ENCODE measurements at places on chromosomes 1 and 21. TPM values are rescaled to one million over a fixed set of nuclear protein-coding genes. Genes with fewer than 3 reads are reported as not detected.

DNA sequence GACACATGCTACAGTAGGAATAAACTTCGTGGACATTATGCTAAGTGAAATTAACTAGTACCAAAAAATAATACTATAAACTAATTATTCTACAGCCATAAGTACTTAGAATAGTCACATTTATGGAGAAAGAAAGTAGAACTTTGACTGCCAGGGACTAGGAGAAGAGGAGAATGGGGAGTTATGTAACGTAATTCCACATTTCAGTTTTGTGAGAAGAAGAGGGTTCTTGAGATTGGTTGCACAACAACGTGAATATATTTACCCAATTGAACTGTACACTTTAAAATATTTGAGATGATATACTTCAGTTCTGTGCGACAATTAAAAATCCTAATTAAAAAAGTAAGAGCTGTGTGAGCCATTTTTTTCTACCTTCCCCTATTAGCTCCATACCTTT lies 1412.9 kb downstream of the PLA2G4A start:
- no peak for DNase-seq

ATP1A2 gene
- 13.2 TPM for polyA plus RNA-seq

- peak; percentile 57 for DNase-seq
Observed at GRCh38 chr1:234659538-234659937, 49.6 kb upstream of the IRF2BP2 start.

DNA sequence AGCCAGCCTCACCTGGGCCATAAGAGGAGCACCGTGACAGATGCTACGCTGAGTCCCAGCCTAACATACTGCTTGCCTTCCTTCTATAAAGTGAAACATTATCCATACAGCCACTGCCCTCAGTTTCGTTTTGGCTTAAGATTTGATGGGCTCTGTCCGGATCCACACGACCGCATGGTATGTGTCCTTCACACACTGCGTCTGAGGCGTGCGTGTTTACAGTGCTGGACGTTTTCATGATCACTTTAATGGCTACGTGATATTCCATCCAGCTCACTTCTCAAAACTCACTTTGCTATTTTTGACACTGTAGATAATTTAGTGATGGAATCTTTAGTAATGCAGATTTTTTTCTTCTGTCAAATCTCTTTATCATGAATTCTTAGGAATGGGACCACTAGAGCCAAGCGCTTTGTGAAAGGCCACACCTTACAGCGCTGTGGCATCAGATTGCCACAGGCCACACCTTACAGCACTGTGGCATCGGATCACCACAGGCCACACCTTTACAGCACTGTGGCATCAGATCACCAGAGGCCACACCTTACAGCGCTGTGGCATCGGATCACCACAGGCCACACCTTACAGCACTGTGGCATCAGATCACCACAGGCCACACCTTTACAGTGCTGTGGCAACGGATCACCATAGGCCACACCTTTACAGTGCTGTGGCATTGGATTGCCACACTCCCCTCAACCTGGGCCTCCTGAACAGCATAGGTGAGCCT lies 47.1 kb downstream of the PRDM15 start:
- no peak for DNase-seq

DNA sequence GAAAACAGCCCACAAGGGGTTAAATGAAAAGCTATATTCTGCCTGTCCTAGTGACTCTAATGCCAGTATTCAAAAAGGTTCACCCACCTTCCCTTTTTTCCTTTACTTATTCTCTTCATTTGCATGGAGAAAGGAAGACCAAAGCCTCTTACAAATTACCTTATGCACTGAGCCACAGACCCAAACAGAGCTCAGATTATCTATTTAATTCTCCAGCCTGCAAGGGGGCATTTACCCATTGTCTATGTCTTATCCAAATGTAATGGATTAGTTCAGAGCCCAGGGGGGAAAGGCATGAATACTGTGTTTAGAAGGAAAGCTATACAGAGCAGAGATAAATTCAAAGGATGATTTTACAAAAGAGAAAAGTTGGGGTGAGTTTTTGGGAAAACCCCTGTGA lies 388.5 kb downstream of the OMA1 start:
- no peak for DNase-seq

DNA sequence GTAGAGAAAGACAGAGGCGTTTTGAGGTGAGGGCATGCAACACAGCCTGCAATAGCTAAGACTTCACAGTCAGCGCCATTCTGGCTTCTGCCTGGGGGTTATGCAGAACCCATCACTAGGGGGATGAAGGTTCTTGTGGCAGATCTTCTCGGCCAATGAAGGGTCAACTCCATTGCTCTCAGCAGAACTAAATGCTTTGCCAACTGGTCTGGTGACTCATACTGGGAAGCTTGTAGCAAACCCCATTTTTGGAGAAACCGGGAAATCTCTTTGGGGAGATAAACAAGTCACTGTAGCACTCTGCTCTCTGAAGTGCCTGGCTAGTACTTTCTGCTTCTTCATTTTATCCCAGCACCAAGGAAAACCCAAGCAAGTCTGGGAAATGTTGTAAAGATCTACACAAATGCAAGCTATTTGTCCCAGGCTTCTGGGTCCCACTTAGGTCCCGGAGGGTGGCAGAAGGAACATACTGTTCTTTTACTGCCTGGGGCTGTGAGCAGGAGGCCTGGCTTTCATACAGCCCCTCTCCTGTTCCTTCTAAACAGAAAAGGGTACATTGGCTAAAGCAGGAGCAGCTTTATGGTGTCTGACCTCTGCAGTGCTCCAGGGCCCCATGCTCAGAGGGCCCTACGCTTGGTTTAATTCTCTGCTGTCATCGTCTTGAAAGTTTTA lies 28.8 kb downstream of the SHISA4 start:
- DNase-seq: peak; percentile 62

- peak; percentile 81 for DNase-seq
Observed at GRCh38 chr1:182069028-182069466, 7.5 kb upstream of the ZNF648 start.
